Pons (tissue), 1 donor: ENCODE measurements at places on chromosomes 13 and 19.

- DNase-seq, result no peak
Observed at GRCh38 chr19:3187662-3188511, 2.2 kb downstream of the NCLN start.

DNA sequence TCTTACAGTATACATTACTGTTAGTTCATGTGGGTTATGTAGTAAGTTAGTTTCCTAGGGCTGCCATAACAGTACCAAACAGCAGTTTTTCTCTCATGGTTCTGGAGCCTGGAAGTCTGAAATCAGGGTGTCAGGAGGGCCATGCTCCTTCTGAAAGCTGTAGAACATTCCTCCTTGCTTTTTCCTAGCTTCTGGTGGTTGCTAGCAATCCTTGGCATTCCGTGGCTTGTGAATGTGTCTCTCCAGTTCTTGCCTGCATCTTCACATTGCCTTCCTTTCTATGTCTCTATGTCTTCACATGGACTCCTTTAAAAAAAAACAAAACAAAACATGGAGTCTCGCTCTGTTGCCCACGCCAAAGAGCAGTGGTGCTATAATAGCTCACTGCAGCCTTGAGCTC lies 95.4 kb downstream of the WDFY2 start:
- DNase-seq, result no peak

- no peak for DNase-seq
Observed at GRCh38 chr13:93640452-93640851, 413.8 kb downstream of the GPC6 start.

- no peak for DNase-seq
Observed at GRCh38 chr13:38334845-38335244, 14.8 kb upstream of the UFM1 start.

GRCh38 chr19:2097886-2098327 lies 1.2 kb downstream of the IZUMO4 start:
- DNase-seq, result no peak

DNA sequence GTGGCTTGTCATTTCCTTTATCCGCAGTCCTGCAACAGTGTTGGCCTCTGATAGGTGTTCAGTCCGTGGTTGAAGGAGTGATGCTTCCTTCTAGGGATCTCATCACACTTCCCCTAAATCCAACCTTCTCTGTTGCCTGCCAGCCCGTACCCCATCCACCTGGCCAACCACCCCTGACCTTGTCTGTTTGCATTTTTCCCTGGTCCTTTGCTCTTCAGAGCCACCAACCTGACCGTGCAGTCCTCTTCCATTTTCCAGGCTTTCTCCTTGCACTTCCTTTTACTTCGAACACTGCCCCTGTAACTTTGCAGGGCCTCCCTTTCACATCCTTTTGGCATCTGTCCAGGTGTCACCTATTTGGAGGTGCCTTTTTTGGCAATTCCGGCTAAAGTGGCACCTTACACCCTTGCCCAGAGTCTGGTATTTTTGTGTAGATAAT lies 696 bp downstream of the ZNF460 start:
- DNase-seq, result peak; percentile 15

DNA sequence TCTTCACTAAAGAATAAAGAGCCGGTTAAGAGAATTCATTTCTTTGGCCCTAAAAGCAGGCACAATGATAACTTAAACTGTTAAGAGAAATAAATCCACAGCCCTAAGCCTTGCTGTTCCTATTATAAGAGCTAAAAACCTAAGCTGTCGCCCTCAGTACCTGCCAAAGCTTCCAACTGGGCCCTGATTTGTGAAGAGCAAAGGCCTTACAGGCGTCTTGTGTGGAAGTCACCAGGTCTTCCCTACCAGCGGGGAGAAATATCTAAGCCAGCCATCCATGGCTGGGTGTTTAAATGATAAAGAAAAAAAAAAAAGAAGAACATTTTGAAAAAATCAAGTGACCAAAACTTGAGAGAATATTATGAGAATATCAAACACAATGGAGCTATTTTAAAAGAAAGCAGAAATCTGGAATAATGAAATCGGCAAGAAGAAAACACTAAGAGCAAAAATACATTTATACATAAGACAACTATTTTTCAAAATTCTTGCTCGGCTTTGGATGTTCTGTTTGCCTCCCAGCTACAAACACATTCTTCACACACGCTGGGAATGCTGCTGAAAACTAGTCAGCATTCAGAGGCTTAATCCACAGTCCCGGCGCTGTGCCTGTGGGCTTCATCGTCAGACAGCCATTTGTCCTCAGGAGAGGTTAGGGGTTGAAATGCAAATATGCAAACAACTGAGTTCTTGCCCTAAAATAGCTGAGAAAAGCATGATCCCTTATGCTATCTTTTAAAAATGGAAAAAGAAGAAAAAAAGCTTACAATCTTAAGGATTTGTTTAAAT lies 89.8 kb upstream of the LSM14A start:
- no peak for DNase-seq

DNA sequence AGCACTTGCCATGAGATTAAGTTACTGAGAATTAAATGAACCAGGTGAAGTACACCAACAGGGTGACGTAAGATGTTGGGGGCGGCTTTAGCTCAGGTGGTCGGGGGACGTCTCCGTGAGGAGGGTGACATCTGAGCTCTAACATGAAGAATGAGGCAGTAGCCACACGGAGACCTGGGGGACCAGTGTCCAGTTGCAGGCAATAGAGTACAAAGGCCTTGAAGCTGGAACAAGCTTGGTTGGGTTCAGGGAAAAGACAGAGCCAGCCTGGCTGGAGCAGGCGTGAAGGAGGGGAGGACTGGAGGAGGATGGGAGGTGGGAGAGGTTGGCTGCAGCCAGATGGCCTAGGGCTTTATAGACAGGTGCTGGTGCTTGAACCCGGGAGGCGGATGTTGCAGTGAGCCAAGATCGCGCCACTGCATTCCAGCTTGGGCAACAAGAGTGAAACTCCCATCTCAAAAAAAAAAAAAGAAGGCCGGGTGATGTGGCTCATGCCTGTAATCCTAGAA lies 1.6 kb downstream of the SPINT2 start:
- no peak for DNase-seq

GRCh38 chr19:14722127-14722526 lies 32.3 kb downstream of the ZNF333 start:
- DNase-seq, result no peak

DNA sequence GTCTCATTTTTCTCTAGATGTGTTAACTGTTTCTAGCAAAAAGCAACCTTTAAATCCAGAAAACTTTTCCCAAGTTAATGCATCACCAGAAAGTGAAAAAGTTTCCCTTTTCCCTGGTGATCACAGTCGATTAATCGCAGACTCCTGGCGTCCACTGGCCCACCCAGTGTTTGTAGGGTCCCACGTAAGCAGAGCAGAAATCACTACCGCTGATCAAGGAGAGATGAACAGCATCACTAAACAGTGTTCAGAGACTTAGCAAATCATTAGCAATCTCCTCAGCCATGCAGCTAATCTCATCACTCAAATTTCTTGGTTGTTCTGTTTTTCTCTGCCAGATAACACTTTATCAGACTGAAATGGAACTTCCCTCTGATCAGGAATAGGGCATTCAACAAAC lies 184.2 kb downstream of the EFNB2 start:
- no peak for DNase-seq

DNA sequence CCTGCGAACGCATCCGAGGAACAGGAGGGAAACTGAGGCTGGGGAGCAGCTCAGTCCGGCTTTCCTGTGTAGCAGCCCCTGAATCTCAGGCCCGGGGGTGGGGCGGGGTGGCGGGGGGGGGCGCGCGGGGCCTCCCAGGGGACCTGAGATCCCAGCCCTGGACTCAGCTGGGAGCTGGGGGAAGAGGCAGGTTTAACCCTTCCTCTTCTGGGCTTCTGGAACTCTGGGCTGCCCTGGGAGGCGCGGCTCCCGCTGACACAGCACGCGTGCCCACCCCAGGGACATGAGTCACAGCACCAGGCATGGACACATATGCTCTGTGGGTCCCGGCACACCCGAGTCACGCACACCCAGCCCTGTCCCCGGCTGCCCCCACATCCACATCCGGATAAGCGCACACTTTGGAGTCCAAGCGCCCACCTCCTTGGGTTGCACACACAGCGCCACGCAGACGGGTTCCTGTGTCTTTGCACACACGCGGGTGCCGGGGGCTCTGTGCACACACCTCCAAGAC lies 3.5 kb upstream of the CIRBP start:
- no peak for DNase-seq

DNA sequence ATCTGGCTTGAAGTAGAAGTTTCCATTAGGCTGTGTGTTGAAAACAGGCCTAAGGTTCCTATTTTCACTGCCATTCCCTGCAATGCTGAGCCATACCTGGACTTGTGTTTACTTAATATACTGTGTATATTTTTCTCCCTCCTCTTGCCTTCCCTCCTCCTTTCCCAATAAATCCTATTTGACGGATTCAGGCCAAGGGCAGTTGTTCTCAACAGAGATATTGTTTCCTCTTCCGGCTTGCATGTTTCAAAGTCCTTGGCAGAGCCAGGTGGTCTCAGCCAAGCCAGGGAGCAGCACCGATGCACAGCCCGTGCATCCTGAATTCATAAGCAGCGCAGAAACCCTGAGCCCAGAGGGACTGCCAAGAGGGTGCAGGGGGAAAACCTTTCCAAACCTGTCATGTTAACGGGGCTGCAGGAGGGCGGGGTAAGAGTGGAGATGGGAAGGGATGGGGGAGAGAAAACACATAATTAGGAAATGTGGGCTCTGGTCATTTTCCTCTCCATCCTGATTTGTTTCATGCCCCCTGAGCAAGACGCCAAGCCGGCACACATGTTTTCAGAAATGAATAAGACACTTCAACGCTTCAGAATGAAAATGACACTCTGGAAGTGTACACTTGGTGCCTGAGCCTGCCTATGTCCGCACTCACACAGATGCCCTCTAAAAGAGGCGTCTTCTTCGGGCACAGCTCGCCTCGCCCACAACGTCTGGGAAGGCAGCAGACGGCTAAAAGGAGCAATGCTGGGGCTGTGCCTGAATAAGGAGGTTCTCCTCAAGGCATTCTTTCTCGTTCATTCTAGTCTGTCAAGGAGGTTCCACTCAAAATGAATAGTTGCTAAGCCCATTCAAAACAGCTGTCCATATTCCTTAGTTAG lies 149.3 kb upstream of the UBL3 start:
- DNase-seq, result no peak

- DNase-seq, result peak; percentile 37
Observed at GRCh38 chr19:17332677-17333581, 1.7 kb downstream of the ANO8 start.

DNA sequence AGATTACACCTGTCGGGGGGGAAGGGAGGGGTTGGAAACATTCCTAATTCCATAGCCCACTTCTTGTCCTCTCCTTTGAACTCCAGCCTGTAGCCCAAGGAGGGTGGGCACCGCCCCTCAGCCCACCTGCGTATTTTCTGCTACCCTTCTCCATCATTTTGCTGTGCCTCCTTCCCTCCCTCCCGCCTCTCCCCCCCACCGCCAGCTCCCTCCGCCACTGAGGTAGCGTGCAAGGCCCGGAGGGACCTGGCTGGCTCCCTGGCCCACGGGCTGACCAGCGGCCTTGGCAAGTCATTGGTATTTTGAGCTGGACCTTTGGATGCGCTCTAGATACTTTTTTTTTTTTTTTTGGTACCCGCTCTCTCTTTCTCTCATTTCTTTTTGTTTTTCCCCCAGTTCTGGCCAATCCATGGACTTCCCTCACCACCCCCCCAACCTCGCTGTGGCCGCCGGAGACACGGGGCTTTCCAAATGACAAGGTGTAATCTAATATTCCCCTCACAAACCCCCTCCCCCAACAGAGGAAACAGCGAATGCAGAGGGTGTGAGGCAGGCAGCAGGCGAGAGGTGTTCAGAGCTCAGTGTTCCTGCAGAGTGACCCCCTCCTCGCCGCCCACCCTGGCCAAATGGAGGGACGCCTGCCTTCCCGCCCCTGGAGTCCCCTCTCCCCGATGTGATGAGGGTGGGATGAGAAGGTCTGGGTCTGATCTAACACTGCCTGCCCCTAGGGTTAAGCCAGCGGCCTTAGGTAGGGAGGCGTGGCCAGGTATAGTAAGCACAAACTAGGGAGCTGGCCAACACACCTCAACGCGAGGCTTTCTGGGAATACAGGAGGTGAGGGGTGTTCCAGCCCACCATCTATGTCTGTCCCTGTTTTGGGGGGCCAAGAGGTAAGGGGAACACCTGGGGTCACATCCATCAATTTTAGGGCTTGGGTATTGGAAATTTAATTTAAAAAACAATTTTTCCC lies 89.2 kb downstream of the PTPRS start:
- DNase-seq, result no peak

DNA sequence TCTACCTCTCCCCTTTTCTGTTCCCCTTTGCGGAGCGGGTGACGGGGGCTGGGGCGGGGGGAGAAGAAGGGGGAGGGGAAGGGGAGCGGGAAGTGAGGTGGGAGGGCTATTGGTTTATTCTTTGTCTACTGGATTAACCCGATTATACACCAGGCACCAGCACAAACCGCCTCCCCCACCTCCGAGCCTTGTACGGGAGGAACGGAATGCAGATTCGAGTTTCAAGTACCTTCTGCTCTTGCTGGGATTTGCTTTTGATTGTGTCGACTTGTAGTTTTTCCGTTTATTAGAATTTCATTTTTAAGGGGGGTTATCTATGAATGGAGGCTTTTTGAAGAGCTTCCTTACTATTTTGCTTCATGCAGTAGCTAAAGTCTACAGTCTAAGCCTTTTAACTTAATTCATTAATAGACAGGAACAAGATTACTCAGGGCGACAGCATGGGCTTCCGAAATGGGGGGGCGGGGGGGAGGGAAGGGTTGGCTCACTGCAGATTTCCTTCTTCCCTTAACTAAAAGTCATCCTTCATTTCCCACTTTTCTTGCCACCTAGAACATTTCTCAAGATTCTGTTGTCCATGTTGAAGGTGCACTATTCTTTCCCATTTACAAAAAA lies 937 bp upstream of the SPRY2 start:
- peak; percentile 69 for DNase-seq

- no peak for DNase-seq
Observed at GRCh38 chr19:2034729-2035589, 16.1 kb downstream of the MKNK2 start.

GRCh38 chr13:24491845-24492244 lies 20.7 kb downstream of the PARP4 start:
- no peak for DNase-seq

- DNase-seq, result no peak
Observed at GRCh38 chr13:107865643-107866031, 349.7 kb downstream of the LIG4 start.

GRCh38 chr13:88068975-88069374 lies 397.8 kb downstream of the SLITRK5 start:
- no peak for DNase-seq

DNA sequence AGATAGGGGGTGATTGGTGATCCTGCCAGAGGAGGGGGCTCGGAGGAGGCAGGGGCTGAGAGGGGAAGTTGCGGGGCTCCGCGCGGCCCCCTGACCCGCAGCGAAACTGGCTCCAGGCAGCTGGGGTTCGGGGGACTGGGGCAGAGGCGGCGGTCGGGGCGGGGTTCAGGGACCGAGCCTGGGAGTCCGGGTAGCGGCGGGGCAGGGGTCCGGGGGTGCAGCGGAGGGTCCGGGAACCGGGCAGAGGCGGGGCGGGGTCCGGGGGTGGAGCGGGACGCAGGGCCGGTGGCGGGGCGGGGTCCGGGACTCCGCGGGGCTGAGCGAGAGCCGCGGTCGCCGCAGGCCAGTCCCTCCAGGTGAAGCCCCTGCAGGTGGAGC lies 1.2 kb downstream of the MADCAM1 start:
- no peak for DNase-seq

GRCh38 chr19:35675589-35676140 lies 9.3 kb downstream of the UPK1A start:
- no peak for DNase-seq

- peak; percentile 52 for DNase-seq
Observed at GRCh38 chr13:114161644-114162532, 17.2 kb upstream of the CFAP97D2 start.
